Mononuclear cell (primary cell): ENCODE measurements at places on chromosomes 6 and 20. TPM values are rescaled to one million over a fixed set of nuclear protein-coding genes. Genes with fewer than 3 reads are reported as not detected.

Gene ID4
- not detected for total RNA-seq

Gene LGSN
- total RNA-seq = not detected

Gene FOXA2
- total RNA-seq = not detected

Gene PLCB4
- total RNA-seq = 0.21 TPM

Gene PNPLA1
- total RNA-seq = 1.2 TPM

Gene PRDM13
- total RNA-seq = under 0.01 TPM
